ENCODE measurements at places on chromosomes 5 and 9.

- no peak for DNase-seq
These were observed 87.1 kb downstream of the DIRAS2 start for GRCh38 chr9:90555351-90556057.

- DNase-seq = no peak
These were observed 1.8 kb upstream of the DIPK1B start for GRCh38 chr9:136710543-136710942.

GRCh38 chr9:87206064-87206661 is 258.9 kb upstream of the GAS1 start:
- no peak for DNase-seq

- no peak for DNase-seq
These were observed 226.4 kb upstream of the ISL1 start for GRCh38 chr5:51156838-51157237.

DNA sequence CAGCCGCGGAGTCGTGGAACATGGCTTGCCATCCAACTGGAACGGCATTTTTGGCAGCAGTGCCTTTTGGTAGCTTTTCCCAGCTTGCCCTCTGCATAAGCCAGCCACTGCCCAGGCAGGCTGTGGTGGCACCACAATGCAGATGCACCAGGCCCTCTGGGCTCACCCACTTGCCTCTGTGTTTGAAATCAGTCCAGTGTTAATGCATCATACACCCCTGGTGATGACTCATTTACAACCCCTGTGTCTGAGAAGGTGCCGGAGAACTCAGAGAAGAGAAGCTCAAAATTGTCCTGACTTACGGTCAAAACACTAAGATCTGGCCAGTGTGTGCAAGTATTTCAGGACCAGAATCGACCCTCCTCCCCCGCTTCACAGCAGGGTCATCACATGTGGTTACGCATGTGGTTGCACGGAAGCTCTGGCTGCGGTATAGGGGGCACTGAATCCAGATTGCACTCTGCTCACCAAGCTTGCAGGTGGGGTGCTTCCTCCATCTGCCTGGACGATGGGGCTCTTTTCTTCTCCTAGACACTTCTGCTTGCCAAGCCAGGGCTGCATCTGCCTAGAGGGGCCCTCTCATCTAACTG is 66.5 kb upstream of the SMIM15 start:
- DNase-seq = no peak

DNA sequence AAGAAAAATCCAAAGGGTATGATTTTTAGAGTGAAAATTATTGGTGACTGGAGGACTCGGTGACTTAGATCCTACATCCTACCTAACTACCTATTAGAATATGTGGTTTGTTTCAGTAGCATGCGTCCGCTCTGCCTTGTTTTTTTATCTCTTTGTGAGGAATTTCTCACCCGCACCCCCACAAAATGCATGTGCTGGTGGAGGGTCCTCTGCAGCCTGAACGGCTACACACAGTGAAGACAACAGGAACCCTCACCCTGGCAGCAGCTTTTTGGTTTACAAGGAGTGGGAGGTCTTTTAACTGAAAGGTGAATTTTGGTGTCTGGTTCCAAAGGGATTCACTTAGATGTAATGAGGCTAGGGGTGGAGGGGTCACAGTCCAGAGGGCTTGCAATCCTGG is 115.5 kb downstream of the GNA14 start:
- DNase-seq = no peak

- no peak for DNase-seq
These were observed 1.5 kb downstream of the VAV2 start for GRCh38 chr9:133990366-133991213.

- no peak for DNase-seq
These were observed 1018.0 kb downstream of the CDH18 start for GRCh38 chr5:18970000-18970399.

DNA sequence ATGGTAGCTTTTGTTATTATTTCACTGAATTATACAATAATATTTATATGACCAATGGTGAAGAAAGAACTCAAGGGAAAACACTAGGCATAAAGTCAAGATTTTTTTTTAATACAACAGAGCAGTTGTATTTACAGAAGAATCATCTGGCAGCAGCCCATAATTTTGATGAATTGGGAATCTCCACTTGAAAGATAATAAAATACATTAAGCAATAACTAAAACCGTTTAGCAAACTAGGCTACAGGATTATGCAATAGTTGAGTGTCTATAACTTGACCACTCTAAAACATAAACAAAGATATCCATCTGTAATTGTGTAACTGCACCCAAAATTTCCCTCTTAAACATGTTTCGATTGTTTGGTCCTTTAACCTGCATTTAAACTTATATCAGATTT is 80.8 kb downstream of the SNCAIP start:
- no peak for DNase-seq

- no peak for DNase-seq
These were observed 112.5 kb downstream of the FAM174A start for GRCh38 chr5:100647461-100648230.

- no peak for DNase-seq
These were observed 29.1 kb downstream of the SNCAIP start for GRCh38 chr5:122341087-122341486.

DNA sequence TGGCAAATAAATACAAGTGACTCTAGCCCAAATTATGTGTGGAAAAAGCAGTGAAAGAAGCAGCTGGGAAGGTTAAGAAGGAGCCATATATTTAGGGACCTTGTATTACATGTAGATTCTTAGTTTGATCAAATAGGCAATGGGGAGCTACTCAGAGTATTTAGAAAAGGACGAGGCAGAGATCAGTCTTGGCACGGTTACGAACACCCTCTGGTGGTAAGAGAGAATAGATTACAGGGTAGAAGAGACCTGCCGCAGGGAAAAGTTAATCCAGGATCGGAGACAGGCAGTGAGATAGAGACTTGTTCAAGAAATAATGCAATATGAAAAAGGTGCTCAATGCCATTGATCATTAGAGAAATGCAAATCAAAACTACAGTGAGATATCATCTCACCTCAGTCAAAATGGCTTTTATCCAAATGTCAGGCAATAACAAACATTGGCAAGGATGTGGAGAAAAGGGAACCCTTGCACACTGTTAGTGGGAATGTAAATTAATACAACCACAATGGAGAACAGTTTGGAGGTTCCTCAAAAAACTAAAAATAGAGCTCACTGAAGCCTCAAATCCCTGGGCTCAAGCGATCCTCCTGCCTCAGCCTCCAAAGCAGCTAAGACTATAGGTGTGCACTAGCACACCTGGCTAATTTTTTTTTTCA is 12.0 kb downstream of the INIP start:
- peak; percentile 56 for DNase-seq

DNA sequence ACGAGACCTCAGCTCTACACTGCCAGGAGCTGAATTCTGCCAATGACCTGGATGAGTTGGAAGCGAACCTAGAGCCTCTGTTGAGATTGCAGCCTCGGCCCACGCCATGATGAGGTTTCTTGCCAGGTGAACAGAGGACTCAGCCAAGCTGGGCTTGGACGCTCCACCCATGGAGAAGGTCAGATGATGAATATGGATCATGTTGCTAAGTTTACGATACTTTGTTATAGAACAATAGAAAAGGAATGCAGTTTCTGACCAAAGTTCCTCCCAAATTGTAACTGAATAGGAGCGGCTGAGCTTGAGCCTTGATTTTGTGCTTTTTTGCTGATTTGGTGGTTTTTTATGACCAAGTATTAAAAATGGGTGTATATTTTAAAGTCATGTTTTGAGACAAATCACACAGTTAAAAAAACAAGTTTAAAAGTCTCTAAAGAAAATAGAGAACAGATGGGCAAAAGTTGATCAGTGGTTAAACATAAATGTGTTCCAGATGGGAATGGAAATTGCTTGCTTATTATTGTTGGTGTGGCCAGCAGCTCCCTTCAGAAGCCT is 32.9 kb downstream of the ROPN1L start:
- DNase-seq = no peak

DNA sequence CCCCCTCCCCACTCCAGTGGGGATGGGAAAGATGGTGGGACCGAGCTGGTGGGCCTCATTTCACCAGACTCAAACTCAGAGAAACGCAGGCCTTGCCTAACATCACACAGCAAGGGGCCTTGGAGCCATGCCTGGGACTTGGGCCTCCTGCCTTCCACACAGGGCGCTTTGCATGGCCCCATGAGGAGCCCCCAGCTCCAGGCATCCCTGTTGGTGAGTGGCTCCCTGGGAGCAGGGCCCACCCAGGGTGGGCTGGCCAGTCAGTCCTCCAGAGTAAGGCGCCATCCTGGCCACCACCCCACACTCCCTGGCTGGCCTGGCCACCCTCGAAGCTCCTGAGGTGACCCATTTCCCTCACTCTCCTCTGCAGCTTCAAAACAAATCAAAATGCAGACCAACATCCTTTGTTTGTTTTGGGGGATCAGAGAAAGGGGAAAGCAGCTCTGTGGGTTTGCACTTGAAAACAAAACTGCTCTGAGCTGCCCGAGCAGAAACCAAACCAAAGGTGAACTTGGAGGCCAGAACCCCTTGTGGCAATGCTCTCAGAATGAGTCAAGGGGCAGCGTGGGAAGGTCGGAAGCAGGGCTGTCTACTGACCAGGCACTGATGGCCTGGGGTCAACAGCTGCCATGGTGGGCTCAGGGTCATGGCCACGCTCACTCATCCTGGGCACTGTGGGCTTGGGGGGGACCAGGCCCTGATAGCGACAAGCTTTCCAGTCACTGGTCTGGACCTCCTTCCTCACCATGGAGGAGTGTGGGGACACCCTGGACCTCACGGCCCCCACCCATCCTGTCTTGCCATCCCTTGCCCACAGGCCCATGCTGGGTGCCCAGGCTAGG is 37.0 kb upstream of the VDAC1 start:
- DNase-seq = no peak

- DNase-seq = peak; percentile 48
These were observed 225.4 kb upstream of the RFX3 start for GRCh38 chr9:3751125-3751758.

DNA sequence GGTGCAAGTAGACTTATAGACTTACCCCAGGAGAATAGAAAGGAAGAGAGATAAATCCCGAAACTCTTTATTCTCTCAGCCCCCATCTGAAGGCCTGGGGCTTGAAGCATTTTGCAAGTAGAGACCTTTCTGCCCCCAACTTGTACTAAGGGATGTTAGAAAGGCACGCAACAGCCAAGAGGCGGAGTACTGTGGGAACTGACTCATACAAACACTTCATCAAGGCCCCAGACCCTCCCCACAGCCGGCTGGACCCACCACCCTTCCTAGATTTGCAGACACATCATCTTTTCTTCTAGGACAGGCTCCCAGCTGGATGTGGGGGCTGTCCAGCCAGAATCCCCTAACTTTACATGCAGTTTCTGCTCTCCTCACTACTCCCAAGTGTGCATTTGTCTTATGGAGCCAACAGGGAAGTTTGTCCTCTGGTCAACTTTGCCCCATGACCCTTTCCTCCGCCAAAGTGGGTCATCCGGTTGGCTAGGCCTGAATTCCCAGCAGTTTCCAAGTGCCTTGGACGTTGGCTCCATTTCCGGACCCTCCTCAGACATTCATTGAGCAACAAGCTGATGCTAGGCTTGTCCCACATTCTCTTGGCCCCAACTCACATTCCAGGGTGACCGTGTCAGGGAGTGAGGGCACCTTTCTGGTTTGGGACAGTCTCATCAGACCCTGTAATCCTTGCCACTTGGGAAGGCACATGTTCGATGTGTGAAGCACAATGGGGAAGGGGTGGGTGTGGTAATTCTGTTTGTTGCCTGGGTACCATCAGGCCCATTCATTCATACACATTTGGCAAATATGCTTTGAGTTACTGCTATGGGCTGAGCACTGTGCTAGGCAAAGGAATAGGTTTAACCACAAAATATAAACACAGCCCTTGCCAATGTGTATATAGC is 64.6 kb downstream of the ABLIM3 start:
- DNase-seq = peak; percentile 15

- no peak for DNase-seq
These were observed 266.0 kb downstream of the DMAC1 start for GRCh38 chr9:7533376-7534090.

GRCh38 chr5:171388816-171389168 is 1.1 kb downstream of the NPM1 start:
- DNase-seq = no peak

DNA sequence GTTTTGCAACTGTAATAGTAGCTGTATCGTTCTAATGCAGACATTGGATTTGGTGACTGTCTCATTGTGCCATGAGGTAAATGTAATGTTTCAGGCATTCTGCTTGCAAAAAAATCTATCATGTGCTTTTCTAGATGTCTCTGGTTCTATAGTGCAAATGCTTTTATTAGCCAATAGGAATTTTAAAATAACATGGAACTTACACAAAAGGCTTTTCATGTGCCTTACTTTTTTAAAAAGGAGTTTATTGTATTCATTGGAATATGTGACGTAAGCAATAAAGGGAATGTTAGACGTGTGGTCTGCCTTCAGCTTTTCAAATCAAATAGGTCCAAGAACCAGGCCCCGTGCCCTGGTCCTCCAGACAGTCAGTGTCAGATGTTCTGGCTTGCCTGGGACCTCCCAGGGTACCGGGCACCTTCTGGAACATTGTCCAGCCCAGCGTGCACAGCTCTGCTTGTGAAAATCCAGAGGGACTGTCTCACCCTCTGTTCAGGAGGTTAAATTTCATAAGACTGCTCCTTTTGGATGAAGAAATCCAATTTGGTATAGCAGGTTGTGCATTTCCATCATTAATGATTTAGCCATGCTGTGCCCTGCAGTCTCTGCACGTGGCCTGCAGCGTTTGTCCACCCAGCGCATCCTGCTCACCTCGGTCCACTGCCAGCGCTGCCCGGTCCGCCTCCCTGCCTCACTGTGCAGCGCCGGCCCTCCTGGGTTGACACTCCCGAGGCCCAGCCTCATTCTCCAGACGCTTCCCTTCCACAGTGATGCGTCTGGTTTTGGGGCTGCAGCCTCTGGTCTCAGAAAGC is 6.6 kb upstream of the AHRR start:
- DNase-seq = no peak

DNA sequence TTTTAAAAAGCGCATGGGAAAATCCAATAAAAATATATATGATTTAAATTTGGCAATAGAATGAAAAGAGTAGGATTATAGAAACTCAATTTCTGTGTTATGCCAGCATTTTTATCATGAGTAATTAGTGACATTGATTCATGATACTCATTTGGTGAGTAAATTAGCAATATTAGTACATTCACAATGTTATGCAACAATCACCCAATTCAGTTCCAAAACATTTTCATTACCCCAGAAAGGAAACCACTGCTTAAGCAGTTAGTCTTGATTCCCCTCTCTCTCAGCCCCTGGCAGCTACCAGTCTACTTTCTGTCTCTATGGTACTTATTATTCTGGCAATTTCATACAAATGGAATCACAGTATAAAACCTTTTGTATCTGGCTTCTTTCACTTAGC is 27.0 kb downstream of the OSMR start:
- no peak for DNase-seq

GRCh38 chr5:88060194-88060593 is 208.5 kb downstream of the TMEM161B start:
- no peak for DNase-seq

DNA sequence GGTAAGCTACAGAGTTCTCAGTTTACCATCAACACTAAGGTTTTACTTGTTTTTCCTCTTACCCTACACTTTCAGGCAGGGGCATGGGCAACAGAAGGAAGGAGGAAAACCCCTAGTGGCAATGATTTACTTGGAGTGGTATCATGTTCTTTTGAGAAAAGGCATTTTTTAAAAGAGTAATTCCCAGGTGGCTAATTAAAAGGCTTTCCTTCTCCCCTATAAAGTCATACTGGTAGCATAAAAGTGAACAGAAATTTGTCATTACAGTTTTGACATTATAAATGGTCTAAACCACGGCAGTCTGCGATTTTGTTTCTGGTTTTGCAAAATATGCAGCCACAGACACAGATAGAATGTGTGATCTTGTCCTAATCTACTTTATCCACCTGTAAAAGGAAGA is 30.9 kb upstream of the OR2K2 start:
- DNase-seq = no peak

- DNase-seq = no peak
These were observed 47.5 kb upstream of the NRARP start for GRCh38 chr9:137349471-137350033.
